Left ventricle myocardium superior (tissue), 1 donor: ENCODE measurements at places on chromosomes 3 and 15. TPM values are rescaled to one million over a fixed set of nuclear protein-coding genes. Genes with fewer than 3 reads are reported as not detected.

GRCh38 chr3:18334837-18335601, 90.1 kb downstream of the SATB1 start:
- DNase-seq: no peak

DNA sequence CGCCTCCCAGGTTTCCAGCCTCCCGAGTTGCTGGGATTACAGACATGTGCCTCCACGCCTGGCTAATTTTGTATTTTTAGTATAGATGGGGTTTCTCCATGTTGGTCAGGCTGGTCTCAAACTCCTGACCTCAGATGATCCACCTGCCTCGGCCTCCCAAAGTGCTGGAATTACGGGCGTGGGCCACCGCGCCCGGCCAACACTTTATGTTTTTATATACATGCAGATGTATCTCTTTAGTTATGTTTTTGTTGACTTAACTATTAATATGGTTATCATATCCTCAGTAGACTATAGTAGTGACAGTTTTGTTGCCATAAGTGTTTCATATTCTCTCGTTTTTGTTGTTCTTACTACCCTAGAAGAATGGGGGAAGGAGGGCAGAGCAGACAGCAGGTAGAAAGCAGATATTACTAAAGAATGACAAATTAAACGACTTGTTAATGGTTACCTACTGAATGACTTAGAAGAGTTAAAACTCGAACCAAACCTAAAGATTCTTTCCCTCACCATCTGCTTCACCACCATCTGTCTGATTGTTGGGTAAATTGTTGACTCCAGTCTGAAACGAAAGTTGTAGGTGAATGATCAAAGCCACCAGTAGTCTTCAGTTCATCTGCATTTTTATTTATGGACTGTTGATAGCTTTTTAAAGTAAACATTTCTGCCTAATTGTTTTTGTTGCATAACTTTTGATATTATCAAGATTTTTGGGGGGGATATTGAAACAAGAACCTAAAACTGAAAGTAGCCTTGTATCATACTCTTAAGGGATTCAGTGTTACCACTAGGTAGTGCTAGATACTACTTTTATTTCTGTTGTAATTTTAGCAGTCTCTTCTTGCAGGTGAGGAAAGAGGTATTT, 89.3 kb downstream of the RASA2 start:
- no peak for DNase-seq

DNA sequence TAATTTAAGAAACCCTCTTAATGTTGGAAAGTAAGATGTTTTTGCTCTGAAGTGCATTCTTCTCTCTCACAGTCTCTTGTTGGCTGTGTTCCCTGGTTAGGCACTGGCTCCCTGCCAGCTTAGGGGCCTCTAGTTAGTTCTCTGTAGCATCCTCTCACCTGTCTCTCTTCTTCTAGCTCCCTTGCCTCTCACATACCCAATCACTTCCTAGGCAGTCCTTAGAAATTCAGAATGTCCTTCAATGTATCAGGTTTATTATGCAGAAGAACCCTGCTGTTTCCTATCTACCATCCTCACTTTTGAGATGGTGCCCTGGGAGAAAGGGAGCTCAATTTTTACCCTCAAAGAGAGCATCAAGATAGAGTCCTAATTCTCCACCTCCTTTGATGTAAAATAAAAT, 36.2 kb upstream of the CPNE4 start:
- no peak for DNase-seq

GRCh38 chr3:171350364-171350763, 109.8 kb downstream of the TNIK start:
- DNase-seq: no peak

DNA sequence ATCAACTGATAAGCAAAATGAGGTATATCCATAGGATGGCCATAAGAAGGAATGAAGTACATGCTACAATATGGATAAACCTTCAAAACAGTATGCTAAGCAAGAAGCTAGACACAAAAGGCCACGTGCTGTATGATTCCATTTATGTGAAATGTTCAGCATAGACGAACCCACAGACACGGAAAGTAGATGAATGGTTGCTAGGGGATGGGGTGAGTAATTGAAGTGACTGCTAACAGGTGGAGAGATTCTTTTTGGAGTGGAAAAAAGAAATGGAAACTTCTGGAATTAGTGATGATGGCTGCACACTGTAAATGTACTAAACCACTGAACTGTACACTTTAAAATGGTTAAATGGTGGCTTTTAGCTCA, 630 bp upstream of the EFCAB12 start:
- DNase-seq: no peak

- DNase-seq: no peak
These were observed 19.0 kb downstream of the ANP32A start for GRCh38 chr15:68801572-68802148.

DNA sequence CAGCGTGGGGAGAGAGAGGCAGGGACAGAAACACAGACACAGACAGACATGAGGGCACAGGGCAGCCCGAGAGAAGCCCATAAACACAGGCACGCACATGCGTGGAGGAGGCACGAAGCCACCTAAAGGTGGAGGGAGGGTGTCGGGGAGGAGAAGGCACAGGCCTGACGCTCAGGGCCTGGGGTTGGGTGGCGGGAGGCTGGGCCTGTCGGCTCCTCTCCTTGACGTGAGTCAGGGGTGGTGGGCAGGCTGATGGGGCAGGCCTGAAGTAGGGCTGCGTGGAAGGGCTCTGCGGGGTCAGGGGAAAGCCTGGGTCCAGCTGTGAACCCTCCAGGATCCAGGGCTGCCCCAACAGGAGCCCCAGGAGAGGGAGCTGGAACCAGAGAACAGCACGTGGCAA, 74.2 kb downstream of the EPHB3 start:
- DNase-seq: no peak

GRCh38 chr15:74950078-74950908, 6.3 kb downstream of the RPP25 start:
- peak; percentile 46 for DNase-seq

DNA sequence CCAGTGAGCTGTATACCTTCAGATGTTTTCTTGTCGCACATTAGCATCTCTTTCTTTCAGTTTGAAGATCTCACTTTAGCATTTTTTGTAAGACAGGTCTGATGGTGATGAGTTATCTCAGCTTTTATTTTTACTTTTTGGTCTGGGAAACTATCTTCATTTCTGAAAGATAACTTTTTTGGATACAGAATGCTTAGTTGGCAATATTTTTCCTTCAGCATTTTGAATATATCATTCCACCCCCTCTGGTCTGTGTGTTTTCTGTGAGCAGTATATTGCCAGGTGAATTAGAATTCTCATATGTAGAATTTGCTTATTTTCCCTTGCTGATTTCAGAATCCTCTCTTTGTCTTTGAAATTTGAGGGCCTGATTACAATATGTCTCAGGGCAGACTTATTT, 743.3 kb downstream of the PLOD2 start:
- no peak for DNase-seq

GRCh38 chr3:38140326-38141172, 2.1 kb downstream of the MYD88 start:
- DNase-seq: no peak

DNA sequence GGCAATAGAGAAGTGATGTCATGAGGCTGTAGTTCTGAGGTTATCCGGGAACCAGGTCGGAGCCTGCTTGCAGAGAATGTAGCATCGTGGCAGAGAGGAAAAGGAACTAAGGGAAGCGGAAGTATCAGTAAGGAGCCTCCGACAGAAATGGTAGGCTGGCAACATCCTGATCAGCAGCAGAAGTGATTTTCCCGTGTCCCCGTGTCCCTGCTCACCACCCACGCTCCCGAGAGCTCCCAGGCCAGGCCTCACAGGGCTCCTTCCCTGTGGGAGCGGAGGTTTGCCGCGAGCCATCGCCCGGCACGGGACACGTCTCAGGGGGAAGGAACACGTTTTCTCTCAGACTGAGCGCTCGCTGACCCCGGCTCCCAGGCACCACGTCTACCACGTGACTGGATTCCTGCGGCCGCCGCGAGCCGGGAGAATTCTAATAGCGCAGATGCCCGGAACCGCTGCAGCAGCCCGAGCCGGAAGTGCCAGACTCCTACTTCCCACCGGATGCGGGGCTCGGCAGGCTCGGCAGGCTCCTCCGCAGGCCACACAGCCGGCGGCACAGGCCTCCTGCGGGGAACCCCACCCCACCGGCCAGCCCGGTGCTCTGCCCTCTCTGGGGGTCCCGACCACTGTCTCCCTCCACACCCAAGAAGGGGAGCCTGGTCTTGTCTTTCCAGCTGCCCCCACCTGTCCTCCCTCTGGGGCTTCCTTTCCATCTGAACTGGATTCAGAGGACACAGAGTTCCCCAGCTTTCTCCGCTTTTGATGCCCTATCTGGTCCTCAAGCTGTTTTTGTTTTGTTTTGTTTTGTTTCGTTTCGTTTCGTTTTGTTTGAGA, 99.3 kb downstream of the BDH1 start:
- DNase-seq: peak; percentile 90

- no peak for DNase-seq
These were observed 37.0 kb upstream of the TJP1 start for GRCh38 chr15:29859293-29859692.

DNA sequence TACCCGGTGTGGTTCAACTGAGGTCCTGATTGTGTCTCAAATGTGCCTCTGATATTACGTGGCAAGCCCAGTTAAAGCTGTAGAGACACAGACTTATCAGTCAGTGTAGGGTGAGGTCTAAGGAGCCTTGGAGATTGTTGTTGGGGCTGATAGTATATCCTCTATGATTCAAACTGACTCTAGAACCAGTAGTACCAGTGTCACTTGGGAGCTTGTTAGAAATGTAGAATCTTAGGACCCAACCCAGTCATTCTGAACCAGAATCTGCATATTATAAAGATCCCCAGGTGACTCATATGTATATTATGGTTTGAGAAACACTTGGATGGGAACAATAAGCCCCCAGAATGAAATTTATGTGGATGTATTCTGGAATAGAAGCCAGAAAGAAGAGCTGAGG, 83.5 kb downstream of the PIK3R4 start:
- DNase-seq: no peak

- no peak for DNase-seq
These were observed 249.5 kb upstream of the AZI2 start for GRCh38 chr3:28598165-28598564.

DNA sequence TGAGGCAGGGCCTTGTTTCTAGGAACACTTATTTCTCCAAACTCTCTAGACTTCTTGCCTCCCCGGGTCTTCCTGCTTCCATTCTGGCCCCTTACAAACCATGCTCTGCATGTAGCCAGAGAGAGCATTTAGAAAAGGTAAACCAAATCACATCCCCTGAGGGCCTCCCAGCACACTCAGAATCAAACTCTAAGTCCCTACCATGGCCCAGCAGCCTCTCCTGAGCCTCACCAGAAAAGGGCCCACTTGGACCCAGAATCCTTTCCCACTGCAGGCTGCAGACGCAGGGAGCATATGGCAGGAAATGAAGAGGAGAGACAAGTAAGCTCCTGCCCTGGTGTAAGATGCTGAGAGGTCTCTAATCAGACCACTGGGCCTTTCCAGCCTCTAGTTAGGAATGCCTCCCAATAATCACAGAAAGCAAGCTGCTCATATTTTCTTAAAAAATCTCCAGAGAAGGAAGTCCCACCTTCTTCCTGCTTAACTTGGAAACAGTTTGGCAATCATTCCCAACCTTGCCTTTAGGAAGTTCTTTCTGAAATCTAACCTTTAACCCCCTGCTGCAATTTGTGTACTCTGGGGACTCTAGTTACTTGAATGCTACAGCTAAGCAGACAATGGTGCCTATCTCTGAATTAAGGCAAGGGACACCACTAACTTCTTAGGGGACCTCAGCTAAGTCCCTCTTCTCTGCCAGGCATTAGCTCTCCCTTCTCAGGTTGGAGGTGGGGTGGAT, 4.2 kb downstream of the AMOTL2 start:
- DNase-seq: no peak

DNA sequence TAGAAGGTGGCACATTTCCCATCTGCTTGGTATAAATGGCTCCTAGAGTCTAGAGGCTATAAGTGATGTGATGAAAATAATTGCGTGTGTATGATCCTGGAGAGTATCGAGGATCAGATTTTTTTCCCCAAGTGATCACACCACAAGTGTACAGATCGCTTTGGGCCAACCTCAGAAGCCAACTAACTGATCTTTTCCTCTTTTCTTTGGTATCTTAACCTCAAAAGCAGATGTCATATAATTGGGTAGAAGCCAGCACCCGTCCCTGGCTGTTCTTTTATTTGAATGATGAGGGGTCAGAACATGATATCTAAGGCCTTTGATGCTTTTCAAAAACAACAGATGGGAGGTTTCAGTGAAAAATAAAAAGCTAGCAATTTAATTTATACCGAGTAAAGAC, 3.3 kb downstream of the P2RY14 start:
- no peak for DNase-seq

- DNase-seq: no peak
These were observed 33.7 kb downstream of the TLE3 start for GRCh38 chr15:70063980-70064379.

DNA sequence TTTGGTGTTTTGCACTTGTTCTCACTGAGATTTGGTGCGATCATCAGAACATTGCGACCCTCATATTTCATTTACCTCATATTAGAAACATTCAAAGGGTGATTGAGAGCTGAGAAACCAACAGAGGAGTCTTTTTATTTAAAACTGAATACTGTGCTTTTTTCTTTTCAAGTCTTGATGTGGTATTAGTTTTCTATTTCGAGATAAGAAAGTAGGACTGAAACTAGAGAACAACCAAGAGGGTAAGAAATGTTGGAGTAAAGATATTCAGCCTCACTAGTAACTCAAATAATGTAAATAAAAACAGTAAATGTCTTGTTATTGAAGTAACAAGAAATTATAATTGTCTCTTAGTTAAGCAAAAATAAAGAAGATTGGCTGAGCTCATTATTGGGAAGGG, 26.5 kb downstream of the EFHB start:
- no peak for DNase-seq

- DNase-seq: no peak
These were observed 71.7 kb downstream of the RPLP1 start for GRCh38 chr15:69524296-69524695.

- no peak for DNase-seq
These were observed 50.0 kb upstream of the TSC22D2 start for GRCh38 chr3:150357923-150358607.

DNA sequence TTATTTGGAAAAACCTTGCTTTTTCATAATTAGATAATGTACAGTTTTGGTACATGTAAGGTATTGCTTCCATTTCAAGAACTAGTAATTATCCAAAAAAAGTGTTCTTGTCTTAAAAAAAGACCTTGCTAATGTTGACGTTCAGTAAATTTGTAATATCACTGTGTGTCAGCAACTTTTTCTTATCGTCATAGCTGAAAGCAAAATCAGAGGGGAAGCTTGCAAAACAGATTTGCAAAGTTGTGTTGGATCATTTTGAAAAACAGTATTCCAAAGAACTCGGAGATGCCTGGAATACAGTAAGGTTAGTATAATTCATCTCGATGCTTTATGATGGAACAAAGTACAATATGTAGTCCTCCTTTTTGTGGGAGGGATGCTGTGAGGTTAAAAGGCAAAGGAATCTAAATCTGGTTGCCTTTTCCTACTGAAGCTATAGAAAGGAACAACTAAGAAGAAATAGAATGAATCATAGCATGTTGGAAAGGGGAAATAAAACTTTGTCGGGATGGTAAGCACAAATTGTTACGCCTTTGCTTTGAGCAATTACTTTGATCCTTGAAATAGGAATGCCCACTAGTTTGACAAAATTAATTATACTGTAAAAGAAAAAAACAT, 1.5 kb downstream of the NSUN3 start:
- no peak for DNase-seq

The ZDHHC23 gene
- 3.4 TPM for total RNA-seq

The SFMBT1 gene
- total RNA-seq: 20.0 TPM

The NUP210 gene
- total RNA-seq: 3.9 TPM

The CHRFAM7A gene
- total RNA-seq: 1.3 TPM

The IGF2BP2 gene
- 16.7 TPM for total RNA-seq

The SETMAR gene
- total RNA-seq: 14.6 TPM

The KLHL6 gene
- total RNA-seq: 0.87 TPM

The BFSP2 gene
- not detected for total RNA-seq

The SNX33 gene
- total RNA-seq: 12.0 TPM

The FBN1 gene
- 27.6 TPM for total RNA-seq

The CNTN3 gene
- 5.2 TPM for total RNA-seq
